ENCODE measurements at places on chromosomes 16 and 17. TPM values are rescaled to one million over a fixed set of nuclear protein-coding genes. Genes with fewer than 3 reads are reported as not detected.
A peak's percentile ranks its signal among the peaks of the same experiment; 100 is the strongest.

DNA sequence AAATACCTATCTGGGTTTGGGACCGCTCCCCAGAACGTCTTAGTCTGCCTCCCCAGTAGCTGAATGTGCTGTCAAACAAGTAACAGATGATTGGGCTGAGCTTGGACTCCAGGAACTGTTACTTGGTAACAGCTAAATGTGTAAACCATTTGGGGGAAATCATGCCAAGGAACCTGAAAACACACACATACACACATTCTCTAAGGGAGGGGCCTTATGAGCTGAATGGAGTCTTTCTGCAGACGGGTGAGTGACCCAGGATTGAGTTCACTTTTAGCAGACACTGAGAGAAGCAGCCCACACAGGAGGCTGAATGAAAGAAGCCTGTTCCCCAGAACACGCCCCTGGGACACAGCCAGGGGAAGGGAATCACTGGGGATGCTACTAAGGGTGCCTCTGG, 1.6 kb downstream of the ACLY start:
- DNase-seq, result peak; percentile 60

Gene KLHL10
- total RNA-seq, result not detected

Gene LGALS9B
- not detected for total RNA-seq

DNA sequence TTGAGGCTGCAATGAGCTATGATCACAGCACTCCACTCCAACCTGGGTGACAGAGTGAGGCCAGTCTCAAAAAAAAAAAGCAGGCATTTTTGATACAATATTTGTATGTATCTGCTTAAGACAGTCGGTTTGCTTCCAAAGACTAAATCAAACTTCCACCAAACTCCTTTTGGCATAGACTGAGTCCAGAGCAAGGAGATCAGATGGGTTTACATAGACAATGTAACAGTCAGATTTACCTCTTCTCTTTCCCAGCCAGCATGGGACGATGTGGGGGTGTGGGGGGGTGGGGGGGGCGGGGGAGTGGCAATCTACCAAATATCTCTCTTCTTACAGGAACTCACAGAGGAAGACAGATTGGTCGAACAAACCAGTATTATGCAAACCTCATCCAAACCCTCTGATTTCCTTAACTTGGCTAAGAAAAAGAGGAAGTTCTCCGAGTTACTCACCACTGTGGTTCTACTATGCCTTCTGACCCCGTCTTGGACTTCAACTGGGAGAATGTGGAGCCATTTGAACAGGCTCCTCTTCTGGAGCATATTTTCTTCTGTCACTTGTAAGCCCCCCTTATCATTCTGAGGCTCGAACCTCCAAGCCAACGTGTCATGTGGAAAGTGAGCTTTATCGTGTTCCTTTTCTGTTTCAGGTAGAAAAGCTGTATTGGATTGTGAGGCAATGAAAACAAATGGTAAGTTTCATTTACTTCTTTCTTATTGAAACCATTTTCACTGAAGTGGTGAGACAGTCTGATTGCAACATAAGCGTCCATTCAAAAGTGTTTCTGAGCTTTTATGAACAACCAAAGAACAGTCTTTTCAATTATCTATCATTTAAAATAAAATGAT, at the start of gene MILR1:
Gene MILR1 (plus strand): TSS at position 451 of the 848 bp plus-strand sequence. CDS start 54 bp downstream, at position 505.
- peak; percentile 85 for DNase-seq
